ENCODE measurements at places on chromosomes 4 and X. TPM values are rescaled to one million over a fixed set of nuclear protein-coding genes. Genes with fewer than 3 reads are reported as not detected.

The GPR34 gene
- 0.95 TPM for total RNA-seq

GRCh38 chr4:112312610-112313239 lies 15.6 kb downstream of the ALPK1 start:
- H3K4me1 ChIP-seq: peaks cover 5% of the 10 kb centered on the region
- no peaks in the 10 kb centered on the region for H3K36me3 ChIP-seq
- no peak overlapping the region for H3K4me3 ChIP-seq
- no peak for DNase-seq

- H3K27ac ChIP-seq: no peak overlapping the region
- DNase-seq: no peak
- no peaks in the 10 kb centered on the region for H3K27me3 ChIP-seq
- H3K4me1 ChIP-seq: no peaks in the 10 kb centered on the region
Observed at GRCh38 chr4:142091691-142092182, 455.4 kb downstream of the IL15 start.

The RTL3 gene
- total RNA-seq: not detected

DNA sequence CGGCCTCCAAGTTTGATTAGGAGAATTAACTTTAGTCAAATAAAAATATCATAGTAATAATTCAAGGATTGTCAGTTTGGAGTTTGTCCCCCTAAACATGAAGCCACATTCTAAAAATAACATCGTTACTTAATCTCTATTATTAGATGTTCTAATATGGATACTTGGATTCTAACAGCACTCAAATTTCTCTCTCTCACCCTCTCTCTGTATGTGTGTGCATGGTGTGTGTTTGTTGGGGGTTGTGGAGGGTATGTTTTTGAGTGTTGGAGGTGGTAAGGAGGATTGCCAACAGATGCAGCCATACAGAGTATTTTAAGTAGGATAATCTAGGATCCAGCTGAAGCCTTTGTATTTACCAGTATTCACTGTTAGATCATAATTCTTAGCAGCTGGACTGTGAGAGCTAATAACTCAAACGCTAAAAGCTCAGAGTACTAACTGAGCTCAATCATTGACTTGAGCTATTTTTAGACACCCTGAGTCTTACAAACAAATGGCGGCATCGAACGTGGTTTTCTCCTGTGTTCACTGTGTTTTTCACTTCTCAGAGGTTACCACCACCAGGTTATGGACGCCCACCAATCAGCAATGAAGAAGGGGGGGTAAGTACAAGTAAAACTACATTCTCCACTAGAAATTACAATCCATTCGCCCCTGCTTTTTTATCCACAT lies 8.8 kb downstream of the ENAM start:
- H3K4me1 ChIP-seq: no peaks in the 10 kb centered on the region
- H3K36me3 ChIP-seq: no peaks in the 10 kb centered on the region
- no peaks in the 10 kb centered on the region for H3K27me3 ChIP-seq
- no peak overlapping the region for H3K27ac ChIP-seq
- no peak overlapping the region for H3K4me3 ChIP-seq
- no peak for DNase-seq

GRCh38 chr4:31283679-31284078 lies 563.5 kb downstream of the PCDH7 start:
- no peaks in the 10 kb centered on the region for H3K27me3 ChIP-seq
- DNase-seq: no peak
- H3K4me3 ChIP-seq: no peak overlapping the region
- no peaks in the 10 kb centered on the region for H3K4me1 ChIP-seq
- no peaks in the 10 kb centered on the region for H3K36me3 ChIP-seq

- no peaks in the 10 kb centered on the region for H3K4me1 ChIP-seq
- H3K27ac ChIP-seq: no peak overlapping the region
- H3K27me3 ChIP-seq: no peaks in the 10 kb centered on the region
- no peak overlapping the region for H3K4me3 ChIP-seq
Observed at GRCh38 chr4:60759518-60760245, 440.4 kb upstream of the ADGRL3 start.

- H3K27ac ChIP-seq: no peak overlapping the region
- DNase-seq: no peak
- no peaks in the 10 kb centered on the region for H3K36me3 ChIP-seq
- H3K4me1 ChIP-seq: no peaks in the 10 kb centered on the region
- no peak overlapping the region for H3K4me3 ChIP-seq
Observed at GRCh38 chrX:2507196-2507595, 6.4 kb upstream of the DHRSX start.

- no peaks in the 10 kb centered on the region for H3K36me3 ChIP-seq
- no peak overlapping the region for H3K4me3 ChIP-seq
- DNase-seq: no peak
Observed at GRCh38 chr4:177759729-177760128, 317.5 kb upstream of the AGA start.

The EXOC1L gene
- total RNA-seq: not detected

GRCh38 chr4:100162027-100162685 lies 28.1 kb downstream of the DDIT4L start:
- H3K4me3 ChIP-seq: no peak overlapping the region
- H3K27ac ChIP-seq: no peak overlapping the region
- no peaks in the 10 kb centered on the region for H3K4me1 ChIP-seq
- H3K27me3 ChIP-seq: no peaks in the 10 kb centered on the region
- no peak for DNase-seq
- no peaks in the 10 kb centered on the region for H3K36me3 ChIP-seq

DNA sequence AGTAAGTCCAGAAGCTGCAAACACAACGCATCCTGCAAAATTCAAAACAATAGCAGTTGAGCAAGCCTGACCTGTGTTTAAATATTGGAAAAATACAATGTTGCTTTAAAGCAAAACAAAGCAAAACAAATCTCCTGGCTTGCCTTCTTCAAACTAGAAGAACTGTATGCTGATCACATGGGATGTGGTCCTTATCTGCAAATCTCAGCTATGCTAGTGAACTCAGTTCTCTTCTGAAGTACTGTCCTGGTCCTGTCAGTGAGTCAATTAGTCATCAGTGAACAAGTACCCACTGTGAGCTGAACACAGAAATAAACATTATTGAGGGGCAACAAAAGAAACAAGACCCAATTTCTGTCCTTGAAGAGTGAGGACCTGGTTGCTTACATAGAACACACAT lies 522.5 kb downstream of the SMARCA1 start:
- no peak overlapping the region for H3K27ac ChIP-seq
- no peaks in the 10 kb centered on the region for H3K36me3 ChIP-seq
- H3K27me3 ChIP-seq: no peaks in the 10 kb centered on the region
- no peak overlapping the region for H3K4me3 ChIP-seq
- no peak for DNase-seq

The AFF2 gene
- 0.27 TPM for total RNA-seq

The SPATA4 gene
- not detected for total RNA-seq

The PWWP3B gene
- not detected for total RNA-seq

GRCh38 chr4:6391852-6392188 lies 80.6 kb downstream of the PPP2R2C start:
- no peak overlapping the region for H3K4me3 ChIP-seq
- no peaks in the 10 kb centered on the region for H3K36me3 ChIP-seq
- DNase-seq: no peak
- no peaks in the 10 kb centered on the region for H3K27me3 ChIP-seq
- no peak overlapping the region for H3K27ac ChIP-seq
